Memory B cell (primary cell): ENCODE measurements at places on chromosomes 13 and 19.

DNA sequence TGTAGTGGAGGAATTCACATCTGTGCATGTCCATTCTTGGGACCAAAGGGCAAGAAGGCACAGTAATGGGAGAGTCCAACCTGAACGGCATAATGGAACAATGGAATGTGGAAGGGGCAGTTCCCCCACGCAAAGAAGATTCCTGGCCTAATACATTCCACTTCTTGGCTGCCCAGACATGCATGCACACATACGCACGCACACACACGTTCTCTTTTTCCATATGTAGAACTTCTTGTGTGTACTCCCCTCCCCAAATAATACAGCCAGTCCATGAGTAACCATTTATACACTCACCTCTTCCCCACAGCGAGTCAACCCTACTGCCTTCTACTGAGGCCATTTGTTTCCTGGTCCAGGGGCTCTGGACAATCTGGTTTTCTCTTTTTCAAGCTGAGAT lies 6.0 kb upstream of the STK24 start:
- no peak for DNase-seq

DNA sequence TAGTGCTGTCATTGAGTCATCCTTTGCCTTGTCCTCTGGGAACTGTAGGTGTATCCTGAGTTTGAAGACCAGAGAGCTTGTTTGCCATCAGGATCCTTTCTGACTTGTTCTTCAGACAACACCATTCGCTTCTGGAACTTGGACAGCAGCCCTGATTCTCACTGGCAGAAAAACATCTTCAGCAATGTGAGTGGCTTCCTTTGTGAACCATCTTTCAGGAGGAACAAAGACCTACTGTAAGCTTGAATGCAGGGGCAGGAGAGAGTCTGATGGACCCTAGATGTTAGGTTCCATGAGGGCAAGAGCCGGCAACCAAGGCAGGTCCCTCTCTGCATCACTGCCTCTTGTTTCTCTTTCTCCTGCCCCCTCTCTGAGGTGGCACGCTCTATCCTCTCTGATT lies 26.7 kb downstream of the WDR62 start:
- DNase-seq: no peak

- no peak for DNase-seq
Measured at GRCh38 chr13:37667702-37668101, 69.1 kb upstream of the POSTN start.

- DNase-seq: no peak
Measured at GRCh38 chr13:36428086-36428485, 4.2 kb upstream of the CCNA1 start.

GRCh38 chr19:47646924-47647323 lies 38.0 kb downstream of the BICRA start:
- DNase-seq: no peak

DNA sequence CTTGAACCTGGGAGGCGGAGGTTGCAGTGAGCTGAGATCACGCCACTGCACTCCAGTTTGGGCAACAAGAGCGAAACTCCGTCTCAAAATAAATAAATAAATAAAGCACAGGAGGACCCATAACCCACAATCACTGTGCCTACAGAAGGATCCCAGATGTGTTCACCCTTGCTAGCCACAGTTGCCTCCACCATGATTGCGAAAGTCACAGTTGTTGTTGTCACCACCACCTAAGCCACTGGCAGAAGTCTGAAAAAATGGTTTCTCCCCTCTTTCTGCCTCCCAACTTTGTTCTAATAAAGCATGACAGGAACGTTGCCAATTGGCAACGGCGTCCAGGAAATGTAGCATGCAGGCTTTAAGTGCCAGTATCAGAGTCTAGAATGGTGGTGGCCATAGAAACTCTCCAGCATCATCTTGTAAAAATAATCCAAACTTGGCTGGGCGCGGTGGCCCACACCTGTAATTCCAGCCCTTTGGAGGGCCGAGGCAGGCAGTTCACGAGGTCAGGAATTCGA lies 2.2 kb upstream of the EPS15L1 start:
- DNase-seq: no peak

GRCh38 chr19:43078311-43078710 lies 4.2 kb downstream of the PSG2 start:
- DNase-seq: no peak

DNA sequence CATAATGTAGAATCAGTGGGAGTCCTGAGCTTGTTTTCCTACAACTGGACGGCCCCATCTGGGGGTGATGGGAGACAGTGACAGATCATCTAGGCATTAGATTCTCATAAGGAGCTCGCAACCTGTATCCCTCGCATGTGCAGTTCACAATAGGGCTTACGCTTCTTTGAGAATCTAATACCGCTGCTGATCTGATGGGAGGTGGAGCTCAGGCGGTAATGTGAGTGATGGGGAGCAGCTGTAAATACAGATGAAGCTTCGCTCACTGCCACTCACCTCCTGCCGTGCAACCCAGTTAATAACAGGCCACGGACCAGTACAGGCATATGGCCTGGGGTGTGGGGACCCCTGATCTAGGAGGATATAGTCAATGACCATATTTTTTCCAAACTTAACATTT lies 38.8 kb downstream of the RCBTB1 start:
- no peak for DNase-seq

DNA sequence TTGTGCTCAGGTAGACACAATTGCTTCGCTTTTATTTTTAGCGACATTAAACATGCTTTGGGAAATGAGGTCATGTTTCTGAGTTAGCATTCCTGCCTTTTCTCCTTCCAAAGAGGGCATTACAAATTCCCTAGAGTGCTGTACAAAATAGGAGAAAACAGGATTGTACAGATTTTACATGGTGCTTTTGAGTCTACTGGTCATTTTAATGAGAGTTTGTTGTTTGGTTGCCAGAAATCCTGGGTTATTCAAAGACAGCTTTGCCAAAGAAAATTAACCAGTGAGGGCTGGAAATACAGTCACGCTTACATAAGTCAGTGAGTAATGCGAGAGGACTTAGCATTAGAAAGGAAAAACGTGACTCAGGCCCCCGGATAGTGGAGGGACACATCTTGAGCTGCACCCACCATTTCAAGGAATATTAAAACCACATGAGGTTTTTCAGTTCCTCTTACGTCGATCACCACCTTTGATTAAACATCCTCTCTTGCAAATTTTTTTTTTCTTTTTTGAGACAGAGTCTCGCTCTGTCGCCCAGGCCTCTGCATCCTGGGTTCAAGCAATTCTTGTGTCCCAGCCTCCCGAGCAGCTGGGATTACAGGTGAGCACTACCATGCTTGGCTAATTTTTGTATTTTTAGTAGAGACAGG lies 55.4 kb downstream of the SACS start:
- DNase-seq: peak; percentile 29

- DNase-seq: no peak
Measured at GRCh38 chr13:102584434-102584833, 12.4 kb upstream of the TPP2 start.

DNA sequence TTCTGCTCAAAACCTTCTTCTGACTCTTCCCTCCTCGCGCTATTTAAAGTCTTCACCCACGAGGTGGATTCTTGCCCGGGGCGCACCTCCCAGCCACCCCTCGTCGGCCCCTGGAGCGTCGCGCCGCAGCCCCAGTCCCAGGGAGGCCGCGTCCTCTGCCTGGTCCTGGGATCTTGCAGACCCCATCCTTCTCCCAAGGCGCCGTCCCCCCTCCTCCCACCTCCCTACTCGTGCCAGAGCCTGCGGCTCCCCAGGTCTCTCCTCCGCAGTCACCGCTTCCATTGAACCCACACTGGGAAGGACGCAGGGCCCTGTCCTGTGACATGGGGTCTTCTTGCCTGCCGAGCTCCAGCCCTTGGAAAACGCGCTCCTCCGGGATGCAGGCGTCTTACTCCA lies 486 bp downstream of the ZNF808 start:
- no peak for DNase-seq

DNA sequence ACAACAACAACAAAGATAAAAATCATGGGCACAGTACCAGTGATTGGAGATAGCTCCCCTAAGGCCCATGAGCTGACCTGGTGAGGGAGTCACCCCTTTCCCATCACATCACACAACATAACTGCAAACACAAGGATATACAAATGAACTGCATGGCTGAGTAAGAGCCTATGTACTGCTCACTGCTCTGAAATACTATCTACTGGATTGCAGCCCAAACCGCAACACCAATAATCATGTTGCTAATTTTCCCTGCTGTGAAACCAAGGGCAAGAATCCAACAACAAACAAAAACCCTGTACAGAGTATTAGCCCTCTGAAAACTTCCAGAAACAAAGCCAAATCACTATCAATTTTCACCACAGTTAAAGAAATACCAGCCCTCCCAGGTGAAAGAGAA lies 1893.2 kb downstream of the PCDH9 start:
- no peak for DNase-seq

GRCh38 chr19:28228854-28229253 lies 984.1 kb downstream of the UQCRFS1 start:
- DNase-seq: no peak

DNA sequence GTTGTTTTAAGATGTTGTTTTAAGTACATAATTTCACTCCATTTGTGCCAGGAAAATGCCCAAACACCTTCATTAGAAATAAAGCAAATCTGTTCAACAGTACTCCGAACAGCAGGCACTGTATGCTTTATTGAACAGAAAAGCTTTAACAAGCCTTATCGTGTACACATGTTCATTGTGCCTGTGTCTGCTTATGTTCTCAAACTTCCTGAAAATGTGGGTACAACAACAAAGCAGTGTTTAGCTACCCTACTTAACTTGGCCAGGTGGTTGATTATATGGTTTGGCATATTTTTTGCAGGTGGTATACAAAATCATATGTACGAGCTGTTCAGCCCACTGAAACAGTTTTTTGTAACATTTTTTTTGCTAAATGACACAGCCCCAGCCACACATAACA lies 718.0 kb downstream of the DACH1 start:
- no peak for DNase-seq

DNA sequence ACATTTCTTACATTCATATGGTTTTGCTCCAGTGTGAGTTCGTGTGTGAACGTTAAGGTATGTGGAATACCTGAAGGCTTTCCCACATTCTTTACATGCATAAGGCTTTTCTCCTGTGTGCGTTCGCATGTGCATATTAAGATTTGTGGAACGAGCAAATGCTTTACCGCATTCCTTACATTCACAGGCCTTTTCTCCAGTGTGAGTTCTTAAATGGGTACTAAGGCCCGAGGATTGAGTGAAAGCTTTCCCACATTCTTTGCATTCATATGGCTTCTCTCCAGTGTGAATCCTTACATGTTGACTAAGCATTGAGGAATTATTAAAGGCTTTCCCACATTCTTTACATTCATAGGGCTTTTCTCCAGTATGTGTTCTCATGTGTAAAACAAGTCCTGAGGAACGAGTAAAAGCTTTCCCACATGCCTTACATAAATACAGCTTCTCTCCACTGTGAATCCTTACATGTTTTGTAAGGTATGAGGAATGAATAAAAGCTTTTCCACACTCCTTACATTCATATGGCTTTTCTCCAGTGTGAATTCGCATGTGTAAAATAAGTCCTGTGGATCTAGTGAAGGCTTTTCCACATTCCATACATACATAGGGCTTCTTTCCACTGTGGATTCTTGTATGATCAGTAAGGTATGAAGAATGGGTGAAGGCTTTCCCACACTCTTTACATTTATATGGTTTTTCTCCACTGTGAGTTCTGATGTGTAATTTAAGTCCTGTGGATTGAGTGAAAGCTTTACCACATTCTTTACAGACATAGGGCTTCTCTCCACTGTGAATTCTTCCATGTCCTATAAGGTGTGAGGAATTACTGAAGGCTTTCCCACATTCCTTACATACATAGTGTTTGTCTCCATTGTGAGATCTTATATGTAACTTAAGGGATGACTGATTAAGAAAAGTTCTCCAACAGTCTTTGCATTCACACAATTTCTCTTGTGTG lies 10.7 kb downstream of the ZNF846 start:
- no peak for DNase-seq

GRCh38 chr13:111461445-111462149 lies 141.2 kb downstream of the TEX29 start:
- no peak for DNase-seq

DNA sequence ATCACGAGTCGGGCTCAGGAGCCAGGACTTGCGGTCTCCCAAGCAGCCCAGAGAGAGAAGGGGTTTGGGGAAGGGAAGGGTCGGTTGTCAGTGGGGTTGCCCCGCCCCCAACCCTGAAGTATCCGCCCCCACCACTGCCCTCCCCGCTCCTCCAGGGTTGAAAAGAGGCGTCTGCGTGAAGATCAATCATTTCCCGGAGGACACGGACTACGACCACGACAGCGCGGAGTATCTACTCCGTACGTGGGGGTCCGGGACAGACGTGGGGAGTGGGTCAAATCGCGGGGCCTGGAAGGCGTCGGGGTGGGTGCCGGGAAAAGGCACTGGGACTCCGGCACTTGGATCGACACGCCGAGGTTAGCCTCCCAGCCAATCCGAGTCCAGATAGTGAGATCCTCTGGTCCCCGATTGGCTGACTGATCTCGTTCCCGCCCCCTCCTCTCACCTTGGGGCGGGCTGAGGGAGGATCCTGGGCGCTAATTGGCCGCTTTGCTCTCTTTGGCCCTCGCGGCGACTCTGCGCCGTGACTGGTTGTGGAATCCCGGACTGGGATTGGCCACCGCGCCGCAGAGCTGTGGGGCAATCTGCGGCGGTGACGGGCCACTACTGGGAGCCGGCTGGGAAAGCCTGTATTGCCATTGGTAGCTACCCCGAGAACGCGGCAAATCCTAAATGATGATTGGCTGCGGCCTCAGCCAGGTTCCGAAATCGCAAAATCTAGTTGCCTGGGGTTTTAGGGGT lies 13.3 kb upstream of the CACNG6 start:
- no peak for DNase-seq

GRCh38 chr13:43360892-43361610 lies 337.7 kb downstream of the DNAJC15 start:
- no peak for DNase-seq

- DNase-seq: peak; percentile 22
Measured at GRCh38 chr19:3471954-3472655, 8.2 kb downstream of the SMIM24 start.
